ENCODE measurements at places on chromosomes 1 and 21.

- no peak for DNase-seq
These were observed 58.0 kb downstream of the MEGF6 start for GRCh38 chr1:3553166-3553939.

DNA sequence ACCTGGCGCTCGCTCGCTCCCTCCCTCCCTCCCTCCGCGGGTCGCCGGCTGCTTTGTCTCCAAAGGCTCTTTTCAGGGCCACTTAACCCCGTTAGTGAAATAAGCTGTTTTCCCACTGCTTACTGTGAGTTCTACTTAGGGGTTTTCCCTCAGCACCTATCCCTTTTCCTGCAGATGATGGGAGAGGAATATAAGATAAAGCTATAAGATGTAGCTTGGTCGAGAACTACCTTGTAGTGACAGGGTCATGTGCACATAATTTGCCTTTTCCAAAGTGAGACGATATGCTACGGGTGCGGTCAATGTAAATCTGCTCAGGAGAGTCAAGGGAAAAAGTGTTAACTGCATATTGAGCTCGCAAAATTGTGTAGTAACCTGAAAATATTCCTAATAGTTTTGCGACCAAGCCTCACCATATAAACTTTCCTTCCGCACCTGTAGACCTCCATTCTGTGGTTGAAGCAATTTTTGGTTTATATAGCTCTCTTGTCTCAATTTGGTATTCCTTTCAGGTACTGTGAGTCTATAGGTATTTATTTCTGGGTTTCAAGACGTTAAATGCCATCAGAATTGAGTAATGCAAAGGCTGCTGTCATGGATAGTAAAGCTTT, 55.8 kb upstream of the BOLA1 start:
- DNase-seq = no peak

- DNase-seq = no peak
These were observed 605.3 kb downstream of the KCNT2 start for GRCh38 chr1:196002906-196003305.

- DNase-seq = no peak
These were observed 36.0 kb downstream of the PABPC4 start for GRCh38 chr1:39540504-39541031.

DNA sequence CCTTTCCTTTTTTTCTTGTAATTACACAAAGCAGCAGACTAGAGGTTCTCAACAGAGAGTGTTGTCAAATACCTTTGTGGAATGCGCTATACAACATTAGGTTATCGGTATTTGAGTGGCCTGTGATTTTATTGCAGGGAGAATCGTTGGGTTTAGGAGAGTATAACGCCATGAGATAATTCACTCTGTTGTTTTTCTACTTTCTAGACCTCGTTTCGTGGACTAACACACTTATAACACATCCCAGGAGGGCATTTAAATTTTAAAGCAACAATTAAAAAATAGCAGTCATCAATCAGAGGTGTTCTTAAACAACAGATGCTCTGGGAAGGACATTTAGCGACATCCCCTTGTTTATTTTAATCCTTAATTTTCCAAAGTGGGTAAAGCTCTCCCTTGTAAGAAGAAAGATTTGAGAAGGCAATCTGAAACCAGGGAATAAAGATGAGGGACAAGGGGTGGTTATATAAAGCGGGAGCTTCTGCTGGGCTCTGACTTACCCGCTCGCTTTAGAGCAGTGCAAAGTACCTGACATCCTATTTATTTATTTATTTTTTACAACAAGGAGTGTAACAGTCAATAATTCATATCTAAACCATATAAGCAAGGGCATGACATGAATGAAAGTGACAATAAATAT, 4.9 kb downstream of the PBX1 start:
- DNase-seq = no peak

DNA sequence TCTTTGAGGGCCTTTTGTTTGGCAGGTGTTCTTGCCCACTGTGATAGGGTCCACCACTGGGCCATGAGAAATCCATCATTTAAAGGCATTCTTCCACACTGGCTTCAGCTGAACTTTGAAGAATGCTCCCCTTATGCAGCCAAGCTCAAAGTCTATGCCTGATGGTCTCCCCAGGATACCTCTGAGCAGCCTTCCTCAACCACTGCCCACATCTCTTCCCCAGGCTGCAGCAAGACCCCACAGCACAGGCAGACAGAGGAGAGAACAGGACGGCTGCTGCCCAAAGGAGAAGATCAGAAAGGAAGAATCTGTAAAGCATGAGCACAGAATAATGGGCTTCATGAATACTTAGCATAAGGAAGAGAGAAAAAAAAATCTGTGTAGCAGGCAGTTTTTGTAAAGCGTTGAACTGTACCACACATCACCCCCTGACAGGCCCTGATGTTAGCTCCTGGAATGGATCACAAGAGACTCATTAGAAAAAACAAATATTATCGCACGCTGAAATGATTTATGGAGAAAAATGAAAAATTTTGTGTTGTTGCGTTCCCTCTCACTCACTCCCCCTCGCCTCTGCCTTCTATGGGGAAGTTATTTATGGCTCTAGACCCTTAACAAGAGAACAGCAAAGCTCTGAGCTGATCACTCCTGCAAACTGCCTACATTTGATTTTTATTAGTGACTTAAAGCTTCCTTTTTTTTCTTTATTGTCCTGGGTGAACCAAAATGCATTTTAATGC, 134.1 kb downstream of the TMEM53 start:
- DNase-seq = no peak

DNA sequence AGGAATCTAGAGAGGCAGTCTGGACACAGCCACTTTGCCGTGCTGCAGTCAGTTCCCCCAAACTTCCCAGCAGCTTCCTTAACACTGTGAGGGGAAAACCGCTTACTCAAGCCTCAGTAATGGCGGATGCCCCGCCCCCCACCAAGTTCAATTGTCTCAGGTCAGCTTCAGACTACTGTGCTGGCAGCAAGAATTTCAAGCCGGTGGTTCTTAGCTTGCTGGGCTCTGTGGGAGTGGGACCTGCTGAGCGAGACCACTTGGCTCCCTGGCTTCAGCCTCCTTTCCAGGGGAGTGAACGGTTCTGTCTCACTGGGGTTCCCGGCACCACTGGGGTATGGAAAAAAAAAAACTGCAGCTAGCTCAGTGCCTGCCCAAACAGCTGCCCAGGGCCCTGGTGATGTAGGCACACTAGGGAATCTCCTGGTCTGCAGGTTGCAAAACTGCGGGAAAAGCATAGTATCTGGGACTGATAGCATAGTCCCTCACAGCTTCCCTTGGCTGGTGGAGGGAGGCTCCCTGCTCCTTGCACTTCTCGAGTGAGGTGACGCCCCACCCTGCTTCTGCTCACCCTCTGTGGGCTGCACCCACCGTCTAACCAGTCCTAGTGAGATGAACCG, 23.7 kb upstream of the HFM1 start:
- no peak for DNase-seq

DNA sequence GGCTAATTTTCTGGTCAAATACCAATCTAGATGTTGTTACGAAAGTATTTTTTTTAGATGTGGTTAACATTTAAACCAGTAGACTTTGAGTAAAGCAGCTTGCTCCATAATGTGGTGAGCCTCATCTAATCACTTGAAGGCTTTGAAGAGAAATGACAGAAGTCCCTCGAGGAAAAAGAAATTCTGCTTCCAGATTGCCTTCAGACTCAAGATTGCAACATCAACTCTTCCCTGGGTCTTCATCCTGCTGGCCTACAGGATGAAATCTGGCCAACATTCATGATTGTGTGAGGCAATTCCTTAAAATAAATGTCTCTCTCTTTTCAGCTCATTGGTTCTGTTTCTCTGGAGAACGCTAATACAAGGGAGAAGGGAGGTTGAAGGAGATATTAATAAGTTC, 32.5 kb upstream of the SSX2IP start:
- DNase-seq = no peak

DNA sequence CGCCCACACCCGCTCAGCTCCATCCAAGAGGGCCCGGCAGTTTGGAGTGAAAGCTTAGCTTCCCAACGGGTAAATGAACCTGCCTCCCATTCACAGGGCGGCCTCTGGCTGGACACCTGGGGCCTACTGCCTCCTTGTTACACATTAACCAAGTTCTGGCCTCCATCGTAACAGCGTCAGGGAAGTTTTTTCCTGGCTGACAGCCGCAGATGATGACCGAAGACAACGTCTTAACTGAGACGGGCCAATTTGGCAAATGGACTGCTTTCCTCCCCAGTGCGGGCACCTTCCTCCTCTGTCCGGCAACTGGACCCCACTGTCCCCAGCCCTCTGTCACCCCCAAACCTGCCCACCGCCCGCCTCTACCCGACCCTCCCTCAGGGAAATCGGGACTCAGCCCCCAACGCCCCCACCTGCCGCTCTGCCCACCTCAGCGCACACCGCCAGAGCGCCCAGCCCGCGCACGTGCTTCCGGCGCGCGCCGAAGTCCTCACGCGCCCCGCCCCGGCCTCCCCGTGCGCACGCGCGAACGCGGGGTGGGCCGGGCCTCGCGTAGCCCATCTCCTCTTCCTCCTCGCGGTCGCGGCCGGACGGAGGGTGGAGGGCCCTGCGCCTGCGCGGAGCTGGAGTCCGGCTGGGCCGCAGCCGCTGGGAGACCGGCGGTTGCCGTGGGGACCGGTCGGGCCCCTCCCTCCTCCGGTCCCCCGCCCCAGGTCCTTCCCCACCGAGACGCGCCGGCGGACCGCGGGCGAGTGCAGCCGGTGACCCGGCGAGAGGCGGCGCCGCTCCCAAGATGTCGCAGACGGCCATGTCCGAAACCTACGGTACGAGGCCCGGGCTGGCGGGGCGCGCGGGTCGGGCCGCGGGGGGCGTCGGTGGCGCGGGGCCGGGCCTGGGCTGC, at the start of gene RAB4A:
RAB4A (plus strand) TSS at position 565 of the 901 bp plus-strand sequence; CDS start at position 794, 229 bp downstream.
- DNase-seq = peak; percentile 56

DNA sequence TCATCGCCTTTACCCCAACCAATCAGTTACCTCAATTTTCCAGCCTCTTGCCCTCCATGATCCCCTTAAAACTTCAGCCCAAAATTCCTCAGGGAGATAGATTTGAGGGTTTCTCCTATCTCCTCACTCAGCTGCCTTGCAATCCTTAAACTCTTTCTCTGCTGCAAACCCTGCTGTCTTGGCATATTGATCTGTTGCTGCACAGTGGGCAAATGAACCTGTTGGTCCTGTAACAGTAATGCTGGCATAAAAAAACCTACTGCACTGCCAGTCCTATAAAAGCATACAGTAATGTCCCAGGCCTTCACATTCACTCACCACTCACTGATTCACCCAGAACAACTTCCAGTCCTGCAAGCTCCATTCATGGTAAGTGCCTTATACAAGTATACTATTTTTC, 5.1 kb upstream of the TEDDM1 start:
- no peak for DNase-seq

DNA sequence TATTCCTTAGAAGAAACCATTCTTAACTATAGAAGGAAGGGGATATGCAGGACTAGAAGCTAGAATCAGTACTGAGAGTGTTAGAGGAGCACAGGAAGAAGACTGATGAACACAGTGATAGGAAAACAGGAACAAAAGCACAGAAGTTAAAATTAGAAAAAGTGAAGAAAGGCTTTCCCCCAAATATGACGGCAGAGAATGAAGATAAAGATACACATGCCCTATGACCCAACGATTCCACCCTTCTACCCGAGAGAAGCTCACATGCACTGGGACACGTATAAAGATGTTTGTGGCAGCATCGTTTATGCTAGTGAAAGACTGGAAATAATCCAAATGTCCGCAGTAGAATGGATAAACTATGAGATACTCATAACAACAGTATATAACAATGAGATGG, 74.2 kb downstream of the DTL start:
- no peak for DNase-seq

DNA sequence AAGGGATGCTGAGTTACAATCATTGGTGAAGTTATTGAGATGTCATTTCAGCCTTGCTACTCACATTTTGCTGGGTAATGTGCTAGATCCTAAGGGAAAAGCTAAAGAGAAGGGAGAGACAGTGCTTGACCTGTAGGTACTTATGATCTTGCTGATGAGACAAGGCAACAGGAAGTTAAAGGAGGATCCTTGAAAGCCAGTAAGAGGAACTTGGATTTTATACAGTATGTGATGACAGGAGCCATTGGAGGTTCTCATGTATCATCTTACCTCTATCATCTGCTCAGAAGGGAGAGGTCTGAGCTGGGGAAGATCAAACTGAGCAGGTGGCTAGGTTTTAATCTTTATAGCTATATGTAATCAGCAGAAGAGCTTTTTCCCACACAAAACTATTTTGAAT, 6.3 kb downstream of the APOBEC4 start:
- DNase-seq = no peak
